Stimulated activated CD8-positive, alpha-beta memory T cell treated with anti-CD3 and anti-CD28 coated beads, Interleukin-4, amount 100 ng/mL, for 1 hour (primary cell): ENCODE measurements at places on chromosomes 12 and 14.
A peak's percentile ranks its signal among the peaks of the same experiment; 100 is the strongest.

GRCh38 chr12:118537481-118537917, 161.1 kb downstream of the SUDS3 start:
- DNase-seq, result no peak

DNA sequence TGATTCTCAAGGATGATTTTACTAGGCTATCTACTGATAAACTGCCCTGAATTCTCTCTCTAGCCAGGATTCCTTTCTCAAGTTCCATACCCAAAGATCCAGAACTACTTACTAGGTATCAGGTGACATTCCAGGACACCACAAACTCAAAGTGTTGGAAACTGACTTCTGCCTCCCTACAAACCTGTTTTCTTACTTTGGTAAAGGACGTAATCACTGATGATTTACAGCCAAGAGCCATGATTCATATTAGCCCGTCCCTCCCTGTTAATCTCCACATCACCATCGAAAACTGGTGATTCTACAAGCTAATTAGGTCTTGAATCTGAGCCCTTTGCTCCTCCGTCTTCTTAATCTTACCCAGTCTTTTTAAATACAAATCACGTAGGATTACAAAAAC, 1.0 kb upstream of the ATG14 start:
- no peak for DNase-seq

GRCh38 chr12:116093915-116094314, 183.6 kb downstream of the MED13L start:
- no peak for DNase-seq

DNA sequence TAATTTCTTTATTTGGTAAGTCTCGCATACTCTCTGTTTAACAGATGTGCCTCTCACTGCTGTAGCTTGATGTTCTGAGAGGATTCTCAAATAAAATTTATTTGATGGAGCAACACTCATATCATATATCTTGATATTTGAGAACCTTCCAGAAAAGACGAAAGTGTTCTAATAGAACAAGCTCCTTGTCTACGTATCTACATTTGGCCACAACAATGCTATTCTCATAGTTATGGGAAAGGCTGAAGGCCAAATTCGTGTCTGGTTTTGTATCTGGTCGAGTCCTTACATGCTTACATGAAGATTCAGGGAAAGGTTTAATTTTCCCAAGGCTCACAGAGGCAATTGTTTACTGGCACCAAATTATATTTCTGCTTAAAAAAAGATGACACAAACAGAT, 186.7 kb upstream of the SLC38A2 start:
- no peak for DNase-seq

- peak; percentile 32 for DNase-seq
Measured at GRCh38 chr14:21106498-21107282, 5.8 kb downstream of the TMEM253 start.

DNA sequence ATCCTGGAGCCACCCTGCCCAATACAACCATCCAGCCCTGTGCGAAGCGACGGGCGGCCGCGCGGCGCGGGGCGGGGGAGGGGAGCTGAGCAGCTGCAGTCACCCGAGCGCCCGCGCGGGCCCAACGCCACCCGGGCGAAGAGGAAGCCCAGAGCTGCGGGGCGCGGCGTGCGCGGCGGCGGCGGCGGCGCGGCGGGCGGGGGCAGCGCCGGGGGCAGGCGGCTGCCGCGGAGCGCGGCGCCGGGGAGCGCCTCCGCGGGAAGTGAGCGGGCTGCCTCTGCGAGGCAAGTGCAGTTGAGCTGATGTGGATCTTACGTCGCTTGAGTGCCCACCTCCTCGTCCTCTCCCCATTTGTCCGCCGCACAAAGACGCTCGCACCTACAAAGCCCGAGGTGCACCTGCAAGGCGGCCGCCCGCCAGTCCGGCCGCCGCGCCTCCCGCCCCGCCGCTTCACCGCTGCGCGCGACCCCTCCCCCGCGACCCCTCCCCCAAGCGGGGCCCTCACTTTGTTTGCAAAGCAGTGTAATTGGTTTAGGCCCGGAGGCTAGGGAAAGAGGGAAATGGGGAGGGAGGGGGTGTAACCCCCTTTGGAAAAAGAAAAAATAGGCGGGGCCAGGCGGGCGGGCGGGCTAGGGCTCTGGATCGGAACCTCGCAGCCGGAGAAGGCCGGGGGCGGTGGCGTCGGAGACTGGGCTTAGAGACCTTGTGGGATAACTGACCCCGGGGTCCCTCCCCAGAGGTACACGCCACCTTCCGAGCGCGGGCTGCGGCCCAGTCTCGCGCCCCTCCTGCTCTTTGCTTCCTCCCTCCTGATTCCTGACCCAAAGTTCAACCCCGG, at the start of the genes FOXA1 and TTC6:
TSS of gene FOXA1 (minus strand) at position 279 of the 838 bp plus-strand sequence. CDS start at position 2, 277 bp downstream.
TSS of gene TTC6 (plus strand) at position 659 of the 838 bp plus-strand sequence. CDS start 26,436 bp downstream, outside the sequence.
- no peak for DNase-seq

- no peak for DNase-seq
Measured at GRCh38 chr12:24777359-24777758, 171.5 kb downstream of the BCAT1 start.

GRCh38 chr14:90445011-90445410, 48.2 kb downstream of the CALM1 start:
- no peak for DNase-seq

GRCh38 chr12:109295764-109296425, 13.2 kb downstream of the FOXN4 start:
- no peak for DNase-seq

GRCh38 chr14:105340821-105341733, 26.5 kb downstream of the PACS2 start:
- no peak for DNase-seq

DNA sequence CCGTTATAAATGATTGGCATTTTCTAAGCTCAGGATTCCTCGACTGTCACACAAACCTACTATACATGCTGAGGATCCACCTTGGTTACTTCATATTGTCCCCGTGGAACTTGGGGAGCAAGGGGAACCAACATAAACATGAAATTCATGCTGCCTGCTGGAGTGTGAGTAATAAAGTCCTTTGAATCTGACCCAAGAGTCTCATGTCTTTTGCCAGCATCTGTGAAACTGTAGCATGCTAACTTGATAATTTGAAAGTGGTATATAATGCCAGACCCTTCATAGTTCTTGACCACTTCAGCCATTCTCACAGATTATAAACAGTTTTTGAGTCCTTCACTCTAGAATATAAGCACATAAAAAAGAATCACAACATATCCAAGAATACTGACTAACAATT, 17.1 kb downstream of the SLC35F4 start:
- no peak for DNase-seq

GRCh38 chr14:68797121-68797670, 4.3 kb upstream of the ZFP36L1 start:
- no peak for DNase-seq

GRCh38 chr14:41817626-41818025, 210.9 kb downstream of the LRFN5 start:
- no peak for DNase-seq

- DNase-seq, result no peak
Measured at GRCh38 chr14:31283153-31283552, 75.6 kb upstream of the HECTD1 start.

GRCh38 chr12:106090591-106091445, 47.9 kb downstream of the NUAK1 start:
- no peak for DNase-seq

- no peak for DNase-seq
Measured at GRCh38 chr12:43891856-43892574, 56.1 kb downstream of the TMEM117 start.

GRCh38 chr12:117030187-117030900, 68.9 kb downstream of the TESC start:
- DNase-seq, result no peak

GRCh38 chr12:76859611-76860010, 19.2 kb downstream of the CSRP2 start:
- no peak for DNase-seq

- no peak for DNase-seq
Measured at GRCh38 chr14:37246427-37246829, 48.7 kb downstream of the MIPOL1 start.

DNA sequence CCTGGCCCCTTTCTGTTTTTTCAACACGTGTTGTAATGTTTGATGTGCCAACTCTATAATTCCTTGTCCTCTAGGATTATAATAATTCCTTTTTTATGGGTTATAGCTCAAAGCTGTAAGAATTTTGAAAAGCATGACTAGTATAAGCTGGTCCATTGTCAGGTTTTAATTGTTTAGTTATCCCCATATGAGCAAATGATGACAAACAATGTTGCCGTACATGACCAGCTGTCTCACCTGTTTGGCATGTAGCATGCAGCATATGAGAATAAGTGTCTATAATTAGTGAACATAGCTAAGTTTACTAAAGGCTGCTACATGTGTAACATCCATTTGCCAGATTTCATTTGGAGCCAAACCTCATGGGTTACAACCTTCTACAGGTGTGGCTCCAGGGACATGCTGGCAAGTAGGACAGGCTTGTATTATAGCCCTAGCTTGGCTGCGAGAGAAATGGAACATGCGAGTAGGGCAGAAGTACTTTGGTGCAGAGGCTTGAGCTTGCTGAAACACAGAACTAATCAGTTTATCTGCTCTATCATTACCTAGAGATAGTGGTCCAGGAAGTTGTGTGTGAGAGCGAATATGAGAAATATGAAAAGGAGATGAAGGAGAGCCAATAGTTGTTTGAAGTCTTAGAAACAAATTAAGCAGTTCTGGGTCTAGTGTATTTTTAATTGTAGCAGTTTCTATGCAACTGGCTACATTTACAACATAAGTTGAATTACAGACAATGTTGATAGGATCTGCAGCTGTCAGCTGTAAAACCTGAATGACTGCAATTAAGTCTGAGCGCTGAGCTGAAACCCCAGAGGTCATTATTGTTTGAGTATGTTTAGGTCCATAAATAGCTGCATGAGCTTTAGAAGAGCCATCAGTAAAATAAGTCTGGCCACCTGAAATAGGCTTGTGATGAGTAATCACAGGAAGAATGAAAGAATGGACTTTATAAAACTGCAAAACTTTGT, 22.6 kb upstream of the MAPKAPK5 start:
- DNase-seq, result no peak

DNA sequence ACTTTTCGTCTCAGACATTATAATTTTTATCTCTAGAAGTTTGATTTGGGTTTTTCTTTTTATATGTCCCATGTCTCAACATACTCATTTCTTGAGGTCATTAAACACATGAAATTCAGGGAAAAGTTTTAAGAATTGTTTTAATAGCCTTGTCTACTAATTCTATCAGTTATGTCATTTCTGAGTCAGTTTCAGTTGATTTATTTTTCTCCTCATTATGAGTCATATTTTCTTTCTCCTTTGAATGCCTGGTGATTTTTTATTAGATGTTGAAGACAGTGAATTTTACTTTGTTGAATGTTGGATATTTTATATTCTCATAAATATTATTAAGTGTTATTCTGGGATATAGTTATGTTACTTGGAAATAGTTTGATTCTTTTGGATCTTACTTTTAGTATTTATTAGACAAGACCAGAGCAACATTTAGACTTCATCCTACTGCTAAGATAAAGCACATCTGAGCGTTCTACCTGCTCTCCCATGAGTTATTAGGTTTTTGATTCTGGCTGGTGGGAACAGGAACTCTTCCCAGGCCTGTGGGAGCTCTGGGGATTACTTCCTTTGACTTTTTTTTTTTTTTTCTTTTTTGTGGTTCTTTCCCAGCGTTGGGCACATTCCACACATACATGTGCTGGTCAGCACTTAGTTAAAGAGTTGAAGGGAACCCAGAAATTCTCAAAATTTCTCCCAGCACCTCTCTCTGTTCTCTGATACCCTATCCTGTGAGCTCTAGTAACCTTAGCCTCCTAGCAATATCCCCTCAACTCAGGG, 1157.7 kb downstream of the BCL11B start:
- DNase-seq, result no peak

DNA sequence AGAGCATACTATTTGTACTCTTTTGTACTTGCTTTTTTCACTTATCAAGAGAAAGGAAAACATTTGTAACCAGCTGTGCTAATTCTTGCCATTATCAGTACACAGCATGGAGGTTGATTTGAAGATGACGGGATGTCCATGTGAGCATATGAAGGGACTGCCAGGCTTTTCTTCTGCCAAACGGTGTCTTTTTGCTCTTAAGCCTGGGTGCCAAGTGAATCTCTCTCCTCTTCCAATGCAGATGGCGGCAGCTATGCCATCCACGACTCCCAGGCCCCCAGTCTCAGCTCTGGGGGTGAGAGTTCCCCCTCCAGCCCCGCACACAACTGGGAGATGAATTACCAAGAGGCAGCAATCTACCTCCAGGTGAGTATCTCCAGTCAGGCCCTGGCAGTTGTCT, 38.9 kb downstream of the TPCN1 start:
- no peak for DNase-seq

GRCh38 chr12:30877105-30877875, 49.3 kb upstream of the TSPAN11 start:
- no peak for DNase-seq

GRCh38 chr12:66624806-66625205, 54.1 kb downstream of the GRIP1 start:
- no peak for DNase-seq

DNA sequence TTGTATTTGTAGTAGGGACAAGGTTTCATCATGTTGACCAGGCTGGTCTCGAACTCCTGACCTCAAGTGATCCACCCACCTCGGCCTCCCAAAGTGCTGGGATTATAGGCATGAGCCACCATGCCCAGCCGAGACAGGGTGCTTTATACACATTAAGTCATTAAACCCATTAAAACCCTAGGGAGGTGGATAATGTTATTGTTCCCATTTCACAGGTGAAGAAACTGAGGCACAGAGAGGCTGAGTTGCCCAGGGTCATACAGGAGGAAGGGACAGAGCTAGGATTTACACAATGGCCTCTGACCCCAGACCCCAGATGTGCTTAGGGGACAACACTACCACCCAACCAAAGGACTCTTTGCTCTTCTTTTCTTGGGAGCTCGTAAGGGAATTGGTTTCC, 51.0 kb upstream of the RIN3 start:
- DNase-seq, result no peak

DNA sequence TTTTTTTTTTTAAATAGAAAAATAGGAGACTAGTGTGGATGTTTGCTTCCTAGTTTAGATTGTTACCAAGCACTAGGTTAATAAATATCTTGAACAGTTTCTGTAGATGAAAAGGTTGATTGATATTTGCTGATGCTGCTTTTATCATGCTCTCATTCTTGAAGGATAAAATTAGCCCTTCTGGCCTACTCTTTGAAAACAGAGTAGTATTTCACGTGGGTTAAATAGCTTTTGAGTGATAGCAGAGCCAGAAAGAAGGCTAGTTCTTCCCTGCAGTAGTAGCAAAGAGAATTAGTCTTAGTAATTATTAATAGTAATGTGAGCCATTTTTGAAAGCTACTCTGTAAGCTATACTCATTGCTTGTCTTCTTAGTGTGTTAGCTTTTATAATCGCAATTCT, 5.2 kb downstream of the NEDD1 start:
- DNase-seq, result no peak

- DNase-seq, result no peak
Measured at GRCh38 chr14:31877255-31877798, 199.8 kb upstream of the ARHGAP5 start.

DNA sequence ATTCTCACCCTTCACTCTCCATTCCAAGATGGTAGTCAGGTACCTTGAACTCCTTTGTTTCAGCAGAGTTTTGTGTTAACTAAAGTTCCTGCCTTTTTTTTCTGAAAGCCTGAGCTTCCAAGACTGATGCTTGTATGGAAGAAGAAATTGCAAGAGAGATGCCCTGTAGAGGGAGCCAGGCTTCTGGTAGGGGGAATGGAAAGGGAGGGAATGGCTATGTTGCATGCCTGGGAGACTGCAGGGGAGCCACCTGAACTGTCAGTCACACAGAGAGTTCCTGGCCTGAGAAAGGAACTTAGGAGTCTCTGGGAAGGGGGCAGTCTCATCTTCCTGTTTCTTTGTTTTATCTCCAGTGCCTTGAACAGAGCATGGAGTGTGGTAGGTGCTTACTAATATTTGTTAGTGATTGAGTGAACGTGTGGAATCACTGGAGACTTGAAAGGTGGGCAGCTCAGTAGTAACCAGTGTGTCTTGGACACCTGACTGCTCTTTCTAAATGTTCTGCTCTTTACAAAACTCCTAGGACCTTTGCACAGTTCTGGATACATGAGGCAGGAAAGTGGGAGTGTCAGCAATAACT, 132.2 kb downstream of the ANO4 start:
- DNase-seq, result no peak
